ENCODE measurements at places on chromosomes 2 and 18. TPM values are rescaled to one million over a fixed set of nuclear protein-coding genes. Genes with fewer than 3 reads are reported as not detected.

GRCh38 chr2:86147793-86148192, 41.8 kb downstream of the PTCD3 start:
- H3K27ac ChIP-seq, result no peak overlapping the region
- peaks cover 21% of the 10 kb centered on the region for H3K36me3 ChIP-seq
- no peaks in the 10 kb centered on the region for H3K4me1 ChIP-seq
- H3K4me3 ChIP-seq, result no peak overlapping the region
- no peaks in the 10 kb centered on the region for H3K27me3 ChIP-seq

GRCh38 chr2:236665572-236666118, 96.0 kb downstream of the ACKR3 start:
- H3K27me3 ChIP-seq, result no peaks in the 10 kb centered on the region
- no peaks in the 10 kb centered on the region for H3K36me3 ChIP-seq
- no peak for DNase-seq

DNA sequence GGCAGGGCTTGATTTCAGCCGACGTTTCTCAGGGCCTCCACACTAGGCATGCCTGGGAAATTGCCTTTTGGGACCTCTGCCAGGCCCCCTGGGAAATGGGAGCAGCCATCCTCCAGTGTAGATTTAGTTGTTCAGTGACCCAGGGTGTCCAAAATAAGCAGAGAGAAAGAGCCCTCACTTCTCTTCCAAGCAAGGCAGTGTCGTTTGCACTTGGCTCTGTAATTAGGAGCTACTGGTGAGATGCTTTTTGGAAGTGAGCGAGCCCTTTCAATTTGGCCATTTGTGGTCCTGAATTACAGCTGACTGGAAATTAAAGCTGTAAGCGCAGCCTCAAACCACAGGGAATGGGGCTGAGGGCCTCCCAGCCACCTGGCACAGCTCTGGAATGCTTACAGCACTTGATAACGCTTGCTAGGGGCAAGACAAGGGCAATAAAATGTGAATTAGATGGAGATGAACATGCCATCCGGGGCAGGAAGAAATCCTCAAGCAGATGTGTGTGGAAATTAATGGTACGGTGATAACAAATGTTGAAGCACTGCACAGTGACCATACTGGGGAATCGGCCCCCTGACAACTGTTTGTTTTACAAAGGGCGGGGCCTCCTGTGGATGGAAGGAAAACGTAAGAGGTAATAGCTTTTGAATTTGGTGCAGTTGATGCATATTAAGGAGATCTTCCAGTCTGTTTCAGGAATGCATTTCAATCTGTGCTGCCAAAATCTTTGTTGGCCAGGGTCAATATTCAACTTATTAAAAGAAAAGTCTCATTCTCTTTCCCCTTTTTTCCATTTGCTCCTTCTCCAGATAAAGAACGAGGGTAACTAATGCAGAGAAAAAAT, 173.1 kb downstream of the UXS1 start:
- no peaks in the 10 kb centered on the region for H3K36me3 ChIP-seq
- no peak overlapping the region for H3K4me3 ChIP-seq
- H3K4me1 ChIP-seq, result peaks cover 4% of the 10 kb centered on the region
- no peak overlapping the region for H3K27ac ChIP-seq
- peaks cover 3% of the 10 kb centered on the region for H3K27me3 ChIP-seq
- DNase-seq, result no peak

DNA sequence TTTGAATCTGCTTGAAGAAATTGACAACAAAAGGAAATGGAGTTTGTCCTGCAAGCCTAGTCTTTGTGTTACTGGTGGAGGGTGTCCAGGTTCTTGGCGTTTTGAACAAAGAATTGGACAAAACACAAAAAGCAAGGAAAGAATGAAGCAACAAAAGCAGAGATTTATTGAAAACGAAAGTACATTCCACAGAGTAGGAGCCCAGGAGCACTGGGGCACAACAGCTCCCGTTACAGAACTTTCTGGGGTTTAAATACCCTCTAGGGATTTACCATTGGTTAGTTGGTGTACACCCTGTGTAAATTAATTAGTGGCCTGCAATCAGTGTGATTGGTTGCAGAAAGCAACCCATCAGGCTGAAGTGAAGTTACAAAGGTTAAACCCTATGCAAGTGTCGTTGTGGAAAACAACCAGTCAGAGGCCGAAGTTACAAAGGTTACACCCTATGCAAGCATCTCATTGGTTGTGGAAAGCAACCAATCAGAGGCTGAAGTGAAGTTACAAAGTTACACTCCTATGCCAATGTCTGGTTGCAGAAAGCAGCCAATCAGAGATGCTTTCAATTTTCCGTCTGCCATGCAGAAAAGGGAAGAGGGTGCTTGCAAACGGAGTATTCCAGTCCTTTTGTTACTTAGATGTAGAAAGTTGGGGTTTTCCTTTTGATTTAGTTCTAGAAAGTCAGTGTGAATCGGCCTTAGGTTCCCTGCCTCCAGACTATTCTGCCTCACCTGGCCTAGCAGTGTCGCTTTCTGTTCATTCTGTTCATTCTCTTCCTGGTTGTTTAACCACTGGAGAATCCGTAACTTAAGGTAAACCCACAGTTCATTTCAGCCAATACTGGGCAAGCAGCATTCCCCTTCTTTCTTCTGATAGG, 47.6 kb upstream of the PTH2R start:
- peak overlapping the region; percentile 89 for H3K27ac ChIP-seq
- H3K27me3 ChIP-seq, result no peaks in the 10 kb centered on the region
- peaks cover 11% of the 10 kb centered on the region for H3K4me1 ChIP-seq
- H3K36me3 ChIP-seq, result peaks cover 13% of the 10 kb centered on the region
- H3K4me3 ChIP-seq, result no peak overlapping the region
- DNase-seq, result no peak

GRCh38 chr2:235116885-235117492, 165.2 kb downstream of the SH3BP4 start:
- no peak overlapping the region for H3K27ac ChIP-seq
- no peaks in the 10 kb centered on the region for H3K27me3 ChIP-seq
- H3K36me3 ChIP-seq, result no peaks in the 10 kb centered on the region
- no peak overlapping the region for H3K4me3 ChIP-seq

DNA sequence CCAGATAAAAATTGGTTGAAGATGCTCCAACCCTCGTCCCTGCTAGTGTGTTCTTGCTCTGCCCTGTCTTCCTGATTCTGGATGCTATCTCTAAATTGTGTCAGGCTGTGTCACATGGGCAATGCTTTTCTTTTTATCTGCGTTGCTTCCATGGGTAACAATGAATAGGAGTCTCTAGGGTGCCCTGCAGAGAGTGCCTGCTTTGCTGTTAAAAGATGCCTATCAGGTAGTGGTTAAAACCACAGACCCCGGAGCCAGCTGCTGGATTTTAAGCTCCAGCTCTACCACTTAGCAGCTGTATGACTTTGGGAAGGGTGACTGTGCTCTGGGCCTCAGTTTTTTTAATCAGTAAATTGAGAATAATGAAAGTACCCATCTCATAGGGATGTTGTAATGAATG, 340.3 kb downstream of the PLCL1 start:
- DNase-seq, result no peak
- no peaks in the 10 kb centered on the region for H3K4me1 ChIP-seq
- H3K27me3 ChIP-seq, result no peaks in the 10 kb centered on the region
- no peak overlapping the region for H3K27ac ChIP-seq
- no peak overlapping the region for H3K4me3 ChIP-seq

DNA sequence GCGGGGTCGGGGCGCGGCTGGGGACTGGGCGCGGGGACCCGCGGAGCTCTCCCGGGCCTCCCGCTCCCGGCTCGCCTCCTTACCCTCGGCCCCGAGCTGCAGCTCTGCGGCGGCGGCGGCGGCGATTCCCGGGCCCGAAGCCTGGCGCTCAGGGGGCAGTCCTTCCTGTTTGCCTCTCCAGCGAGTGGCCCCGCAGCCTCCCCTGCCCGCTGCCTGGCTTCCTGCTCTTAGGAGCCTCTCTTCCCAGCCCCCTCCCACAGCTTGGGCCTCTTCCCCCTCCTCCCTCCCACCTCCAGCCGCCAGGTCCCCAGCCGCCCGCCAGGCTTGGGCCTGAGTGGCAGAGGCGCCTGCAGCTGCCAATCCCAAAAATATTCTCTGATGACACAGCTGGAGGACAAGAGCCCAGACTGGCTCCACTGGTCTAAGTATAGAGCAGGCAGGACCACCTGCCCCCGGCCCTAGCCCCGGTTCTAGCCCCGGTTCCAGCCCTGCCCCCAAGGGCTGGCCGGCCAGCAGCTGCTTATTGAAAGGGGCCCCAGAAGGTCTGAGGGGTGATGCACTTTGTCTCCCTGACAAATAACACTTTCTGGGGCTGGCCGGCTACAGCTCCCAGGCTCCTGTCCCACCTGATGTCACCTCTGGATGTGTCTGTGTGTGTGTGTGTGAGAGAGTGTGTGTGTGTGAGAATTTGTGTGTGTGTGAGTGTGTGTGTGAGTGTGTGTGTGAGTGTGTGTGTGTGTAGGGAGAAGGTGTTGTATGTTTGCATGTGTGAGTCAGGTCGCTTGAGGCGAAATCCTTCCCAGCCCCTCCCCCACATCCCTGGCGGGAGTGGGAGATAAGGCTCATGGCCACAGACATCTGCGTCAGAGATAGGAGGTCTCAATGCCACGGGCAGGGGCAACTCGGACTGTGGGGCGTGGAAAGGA, at the start of gene OBSL1:
Gene OBSL1, minus strand, starts transcription at position 229 of the 926 bp plus-strand sequence. CDS start 307 bp downstream, outside the sequence.
- no peaks in the 10 kb centered on the region for H3K27me3 ChIP-seq
- H3K36me3 ChIP-seq, result peaks cover 4% of the 10 kb centered on the region
- peak within 1 kb of the TSS; percentile 81 for H3K27ac ChIP-seq
- peaks cover 29% of the 10 kb centered on the region for H3K4me1 ChIP-seq
- peak within 1 kb of the TSS; percentile 78 for H3K4me3 ChIP-seq

- DNase-seq, result no peak
- no peak overlapping the region for H3K4me3 ChIP-seq
- H3K27me3 ChIP-seq, result peaks cover 3% of the 10 kb centered on the region
- H3K36me3 ChIP-seq, result peaks cover 8% of the 10 kb centered on the region
These were observed 39.8 kb downstream of the ANO7 start for GRCh38 chr2:241228081-241228859.

- H3K27ac ChIP-seq, result no peak overlapping the region
- no peak overlapping the region for H3K4me3 ChIP-seq
- peaks cover 22% of the 10 kb centered on the region for H3K4me1 ChIP-seq
- no peak for DNase-seq
These were observed 84.3 kb downstream of the ASB1 start for GRCh38 chr2:238510911-238511613.

DNA sequence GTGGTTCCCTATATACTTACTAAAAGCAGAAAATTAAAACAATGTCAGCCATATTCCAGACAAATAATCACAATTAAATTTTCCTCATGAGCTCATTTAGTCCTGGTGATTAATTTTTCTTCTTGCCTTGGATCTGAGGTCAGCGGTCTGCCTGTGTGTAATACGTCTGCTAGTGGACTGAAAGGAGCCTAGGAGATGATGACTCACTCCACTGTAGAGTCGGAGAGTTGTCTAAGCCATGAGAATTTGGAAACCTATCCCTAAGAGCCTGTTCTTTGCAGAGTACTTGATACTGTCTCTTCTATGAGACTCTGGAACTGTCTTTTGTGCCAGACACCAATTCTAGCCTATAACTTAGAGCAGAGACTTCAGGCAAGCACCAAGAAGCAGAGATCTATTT, 94.2 kb upstream of the RAB27B start:
- H3K27me3 ChIP-seq, result no peaks in the 10 kb centered on the region
- no peaks in the 10 kb centered on the region for H3K36me3 ChIP-seq
- no peaks in the 10 kb centered on the region for H3K4me1 ChIP-seq
- no peak for DNase-seq

- DNase-seq, result no peak
- H3K27ac ChIP-seq, result no peak overlapping the region
- peaks cover 3% of the 10 kb centered on the region for H3K36me3 ChIP-seq
- H3K27me3 ChIP-seq, result peaks cover 3% of the 10 kb centered on the region
- peaks cover 31% of the 10 kb centered on the region for H3K4me1 ChIP-seq
These were observed 201.2 kb downstream of the MYCN start for GRCh38 chr2:16141641-16141921.

DNA sequence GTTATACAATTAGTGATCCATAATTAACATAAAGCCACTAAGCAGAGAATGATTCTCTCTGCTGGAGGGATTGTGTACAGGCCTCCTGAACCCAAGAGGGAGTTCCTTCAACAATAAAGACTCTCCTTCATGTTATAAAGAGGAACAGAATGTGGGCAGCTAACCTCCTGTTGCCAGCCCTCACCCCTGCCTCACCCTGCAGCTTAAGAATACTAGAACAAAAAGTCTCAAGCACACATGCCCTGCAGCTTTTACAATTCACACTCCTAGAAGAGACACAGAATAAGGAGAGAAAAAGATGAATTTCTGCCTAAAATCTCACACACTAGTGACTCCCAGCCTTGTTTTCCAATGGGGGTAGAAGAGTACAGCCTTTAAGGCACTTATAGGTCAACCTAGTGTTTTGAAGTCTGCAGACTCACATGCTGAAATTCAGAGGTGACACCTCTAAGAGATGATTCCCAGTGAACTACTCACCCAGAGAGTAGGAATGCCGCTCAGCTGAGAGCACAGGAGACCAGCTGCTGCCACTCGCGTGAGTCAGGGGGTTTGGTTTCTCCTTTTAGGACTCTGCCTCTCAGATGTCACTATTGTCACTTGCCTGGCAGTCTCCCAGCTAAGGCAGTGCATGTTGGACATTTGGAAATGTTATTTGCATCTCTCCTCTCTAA, 32.5 kb upstream of the IL1RL1 start:
- DNase-seq, result no peak
- H3K27me3 ChIP-seq, result no peaks in the 10 kb centered on the region
- no peak overlapping the region for H3K27ac ChIP-seq
- H3K4me3 ChIP-seq, result no peak overlapping the region

GRCh38 chr2:237673130-237674001, 46.0 kb downstream of the LRRFIP1 start:
- H3K4me1 ChIP-seq, result peaks cover 58% of the 10 kb centered on the region
- H3K36me3 ChIP-seq, result no peaks in the 10 kb centered on the region
- DNase-seq, result no peak

DNA sequence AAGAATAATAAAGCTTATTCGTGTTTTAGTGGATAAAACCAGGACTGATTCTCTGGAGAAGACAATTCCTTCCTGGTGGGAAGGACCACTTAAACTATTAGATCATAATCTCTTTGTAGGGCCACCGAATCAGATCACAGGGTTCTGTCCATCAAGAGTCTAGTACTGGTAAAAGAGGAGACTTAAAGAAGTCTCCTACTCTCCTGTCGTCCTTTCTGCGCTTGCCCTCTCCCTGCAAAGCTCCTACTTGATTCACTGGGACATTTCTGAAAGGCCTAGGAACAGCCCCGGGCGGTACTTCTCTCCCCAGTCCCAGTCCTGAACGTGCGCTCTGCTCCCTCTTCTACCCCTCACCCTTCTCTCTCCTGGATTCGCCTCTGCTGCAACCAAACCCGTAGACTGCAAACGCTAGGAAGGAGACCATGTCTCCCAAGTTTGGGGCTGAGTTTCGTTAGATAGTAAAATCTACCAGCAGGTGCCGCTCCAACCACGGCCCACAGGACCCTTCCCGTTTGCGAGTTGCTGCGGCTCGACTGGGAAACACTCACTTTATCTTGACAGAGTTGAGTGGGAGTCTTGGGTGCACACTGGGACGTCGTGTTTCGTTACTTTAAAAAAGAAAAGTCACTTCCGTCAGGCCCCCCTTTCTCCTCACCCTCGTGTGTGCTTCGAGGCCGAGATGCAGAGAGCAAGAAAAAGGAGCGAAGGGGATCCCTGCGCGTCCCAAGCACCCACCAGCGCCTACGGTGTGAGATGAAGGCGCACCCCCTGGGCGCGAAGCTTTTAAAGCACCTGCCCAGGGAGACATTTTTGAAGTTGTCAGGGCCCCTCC, 923 bp downstream of the FIGLA start:
- no peak overlapping the region for H3K27ac ChIP-seq
- H3K4me1 ChIP-seq, result peaks cover 12% of the 10 kb centered on the region
- peaks cover 3% of the 10 kb centered on the region for H3K36me3 ChIP-seq
- peak overlapping the region; percentile 81 for H3K4me3 ChIP-seq
- H3K27me3 ChIP-seq, result peaks cover 86% of the 10 kb centered on the region

Gene KIF5C
- 63.3 TPM for total RNA-seq

Gene AMER3
- total RNA-seq, result 1.4 TPM

Gene TDRD15
- total RNA-seq, result not detected

Gene C1GALT1C1L
- total RNA-seq, result not detected

Gene GPBAR1
- 0.14 TPM for total RNA-seq

Gene DLGAP1
- 11.5 TPM for total RNA-seq

Gene GPC1
- 88.6 TPM for total RNA-seq

Gene FAM117B
- total RNA-seq, result 22.8 TPM

Gene NCL
- total RNA-seq, result 999 TPM
